ENCODE measurements at places on chromosomes 6 and 20.

DNA sequence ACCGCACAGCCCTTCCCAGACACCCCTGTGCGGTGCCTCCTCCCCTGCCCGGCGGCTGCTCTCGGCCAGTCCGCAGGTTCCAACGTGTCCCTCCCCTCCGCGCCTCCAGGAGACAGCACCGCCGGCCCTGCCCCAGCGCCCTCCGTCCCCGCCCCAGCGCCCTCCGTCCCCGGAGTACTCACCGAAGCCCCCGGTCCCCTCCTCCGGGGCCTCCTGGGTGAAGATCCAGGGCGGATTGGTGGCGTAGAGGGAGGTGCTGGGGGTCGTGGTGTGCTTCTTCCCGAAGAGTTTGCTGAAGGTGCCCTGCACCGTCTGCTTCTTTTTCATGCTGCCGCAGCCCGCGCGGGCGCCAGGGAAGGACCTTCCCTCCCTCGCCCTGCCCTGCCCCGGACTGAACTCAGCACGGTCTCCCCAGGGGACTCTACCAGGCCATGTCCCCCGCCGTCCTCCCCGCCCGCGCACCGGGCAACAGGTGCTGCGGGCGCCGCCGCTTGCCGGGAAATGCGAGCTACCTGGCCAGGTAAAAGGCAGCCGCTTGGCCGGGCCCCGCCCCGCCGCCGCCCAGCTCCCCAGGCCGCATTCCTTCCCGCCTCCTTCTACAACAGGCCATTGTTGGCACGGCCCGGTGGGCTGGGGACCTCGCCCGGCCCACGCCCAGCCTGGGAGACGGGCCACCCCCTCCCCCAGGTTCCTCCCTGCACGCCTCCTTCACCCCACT, at the start of gene C6orf132:
C6orf132 (minus strand) TSS at position 503 of the 718 bp plus-strand sequence; CDS start at position 327, 176 bp downstream.
- DNase-seq = no peak

DNA sequence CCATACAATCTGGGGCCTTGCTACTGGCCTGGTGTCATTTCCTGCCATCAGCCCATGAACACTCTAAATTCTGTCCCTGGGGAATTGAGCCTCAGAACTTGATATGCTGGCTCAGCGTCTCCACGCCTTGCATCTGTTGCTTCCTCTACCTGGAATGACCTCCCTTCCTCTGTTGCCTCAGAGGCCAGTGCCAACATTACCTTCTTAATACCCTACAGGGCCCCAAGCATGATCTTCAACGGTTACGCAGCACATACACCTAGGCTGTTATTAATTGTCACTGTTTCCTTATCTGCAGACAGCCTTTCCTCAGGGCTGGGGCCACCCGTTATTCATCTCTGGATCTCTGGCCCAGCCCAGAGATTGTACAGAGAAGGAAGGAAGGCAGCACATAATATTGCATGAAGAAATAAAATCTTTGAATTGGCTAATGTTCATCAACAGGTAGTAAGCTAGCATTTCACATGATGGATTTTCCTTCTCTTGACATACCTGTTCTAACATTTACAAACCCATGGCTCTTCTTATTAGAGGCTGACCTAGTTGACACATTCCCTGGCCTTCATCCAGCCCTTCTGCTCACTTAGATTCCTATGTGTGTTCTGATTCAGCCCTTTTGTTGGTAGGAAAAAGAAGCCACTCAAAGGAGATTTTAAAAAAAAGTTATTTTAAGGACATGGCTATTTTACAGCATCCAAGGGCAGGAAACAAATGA, 8.4 kb upstream of the RNF182 start:
- peak; percentile 15 for DNase-seq

GRCh38 chr20:1983301-1983700, 10.6 kb downstream of the PDYN start:
- DNase-seq = no peak

GRCh38 chr6:46269447-46270229, 98.9 kb upstream of the ENPP5 start:
- DNase-seq = no peak

GRCh38 chr6:13485923-13486562, 1.4 kb downstream of the GFOD1 start:
- DNase-seq = no peak

- DNase-seq = no peak
Measured at GRCh38 chr20:23228912-23229311, 121.7 kb upstream of the NXT1 start.

GRCh38 chr20:14986026-14986655, 648.7 kb upstream of the FLRT3 start:
- DNase-seq = no peak

GRCh38 chr6:135527960-135528249, 30.4 kb upstream of the AHI1 start:
- DNase-seq = no peak

GRCh38 chr20:16514140-16514539, 59.1 kb downstream of the KIF16B start:
- DNase-seq = no peak

- no peak for DNase-seq
Measured at GRCh38 chr6:127222418-127222817, 44.2 kb upstream of the RNF146 start.

DNA sequence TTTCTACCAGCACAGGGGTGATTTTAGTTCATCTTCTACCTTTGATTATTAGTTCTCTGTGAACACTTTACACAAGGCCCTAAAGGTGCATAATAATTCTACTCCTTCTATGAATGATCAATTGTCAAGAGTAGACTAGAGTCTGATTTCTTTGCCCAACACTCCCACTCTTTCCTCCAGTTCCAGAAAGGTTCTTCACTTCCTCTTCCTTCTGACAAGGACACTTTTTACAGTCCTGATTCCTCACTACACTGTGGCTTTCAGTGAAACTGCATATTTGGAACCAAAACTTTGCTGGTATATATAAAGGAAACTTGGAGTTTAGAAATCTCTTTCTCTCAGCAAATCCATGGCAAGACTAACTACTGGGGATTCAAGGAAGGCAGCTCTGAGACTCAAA, 10.6 kb upstream of the RSPO3 start:
- DNase-seq = no peak

DNA sequence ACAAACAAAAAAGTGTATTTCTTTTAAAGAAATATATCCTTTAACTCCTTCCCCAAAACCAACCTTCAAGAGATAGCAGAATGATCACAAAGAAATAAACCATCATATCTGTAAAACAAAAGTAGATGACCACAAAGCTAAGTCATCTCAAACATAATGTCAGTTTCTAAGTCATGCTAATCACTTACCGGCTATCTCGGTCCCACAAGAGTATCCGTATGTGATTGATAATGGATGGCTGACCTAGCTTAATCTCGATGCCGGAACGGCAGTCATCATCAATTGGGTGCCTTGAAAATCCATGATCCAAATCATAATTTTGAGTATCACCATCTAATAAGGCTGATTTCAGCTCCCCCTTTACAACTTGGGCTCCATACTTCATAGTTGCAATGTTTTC, 59.7 kb downstream of the BTBD9 start:
- no peak for DNase-seq

DNA sequence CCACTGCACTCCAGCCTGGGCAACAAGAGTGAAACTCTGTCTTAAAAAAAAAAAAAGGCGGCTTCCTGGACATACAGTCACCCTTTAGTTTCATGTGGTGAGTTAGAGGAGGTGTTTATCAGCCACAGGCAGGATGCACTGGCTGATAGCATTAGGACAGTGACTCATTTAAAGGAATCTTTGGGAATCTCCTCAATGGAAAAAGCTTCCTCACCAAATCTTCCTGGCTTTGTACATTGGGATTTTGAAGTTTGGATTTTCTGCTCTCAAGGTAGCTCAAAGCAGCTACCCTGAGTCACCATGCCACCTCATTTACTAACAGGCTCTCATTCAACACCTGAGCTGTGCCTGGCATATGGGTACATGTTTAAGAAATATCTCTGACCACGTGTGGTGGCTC, 20.2 kb downstream of the PRPH2 start:
- DNase-seq = no peak

DNA sequence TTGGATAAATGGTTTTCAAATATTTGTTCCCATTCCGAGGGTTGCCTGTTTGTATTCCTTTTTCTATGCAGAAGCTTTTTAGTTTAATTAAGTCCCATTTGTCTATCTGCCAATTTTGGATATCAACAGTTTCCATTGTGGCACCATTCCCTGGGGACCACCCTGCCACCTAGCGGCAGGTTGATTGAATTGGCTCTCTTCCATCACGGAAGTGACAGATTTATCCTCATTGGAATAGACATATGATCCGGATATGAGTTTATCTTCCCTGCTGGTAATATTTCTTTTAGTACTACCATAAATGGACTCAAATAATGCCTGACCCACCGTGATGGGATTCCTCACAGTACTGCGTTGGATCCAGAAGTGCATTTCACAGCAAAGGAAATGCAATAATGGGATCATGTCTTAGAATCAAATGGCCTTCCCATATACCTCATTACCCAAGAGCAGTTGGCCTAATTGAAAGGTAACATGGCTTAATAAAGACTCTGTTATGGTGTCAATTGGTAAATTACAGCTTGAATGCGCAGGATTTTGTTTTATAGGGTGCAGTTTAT, 327.0 kb downstream of the BMP2 start:
- DNase-seq = no peak

GRCh38 chr6:103799971-103800670, 1059.6 kb downstream of the HACE1 start:
- DNase-seq = no peak

DNA sequence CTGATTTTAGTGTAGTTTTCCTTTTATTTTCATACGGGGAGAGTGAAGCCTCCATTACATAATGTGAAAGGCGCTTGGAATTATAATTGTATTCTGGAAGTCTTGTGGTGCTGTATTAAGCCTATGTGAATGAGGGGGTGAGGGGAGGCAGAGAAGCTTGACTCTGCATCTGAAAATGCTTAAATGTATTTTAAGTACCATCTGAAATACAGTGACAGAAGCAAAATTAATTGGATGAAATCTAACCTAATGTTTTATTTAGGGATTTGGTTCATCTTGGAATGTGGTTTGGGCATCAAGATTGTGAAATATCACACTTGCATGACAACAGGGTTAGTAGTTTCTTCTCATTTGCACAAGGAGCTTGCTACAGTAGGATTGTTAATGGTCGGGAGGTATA, 41.2 kb downstream of the TMEM200A start:
- DNase-seq = no peak

DNA sequence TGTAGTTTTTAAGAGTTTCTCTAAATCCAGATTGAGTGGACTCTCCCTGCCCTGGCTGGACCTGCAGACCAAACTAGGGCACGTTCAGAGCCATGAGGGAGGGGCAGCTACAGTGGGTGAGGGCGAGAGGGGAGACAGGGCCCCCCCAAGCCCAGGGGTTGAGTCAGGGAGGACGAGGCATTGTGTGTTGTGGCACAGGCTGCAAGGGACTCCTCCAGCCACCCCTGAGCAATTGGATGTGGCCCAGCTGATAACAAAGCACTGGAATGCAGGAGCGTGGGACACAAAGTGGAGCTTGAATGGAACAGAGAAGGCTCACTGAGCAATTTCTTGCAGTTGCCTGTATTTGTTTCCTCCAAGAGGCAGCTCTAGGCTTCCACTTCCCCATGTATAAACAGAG, 43.5 kb upstream of the MYL9 start:
- no peak for DNase-seq

DNA sequence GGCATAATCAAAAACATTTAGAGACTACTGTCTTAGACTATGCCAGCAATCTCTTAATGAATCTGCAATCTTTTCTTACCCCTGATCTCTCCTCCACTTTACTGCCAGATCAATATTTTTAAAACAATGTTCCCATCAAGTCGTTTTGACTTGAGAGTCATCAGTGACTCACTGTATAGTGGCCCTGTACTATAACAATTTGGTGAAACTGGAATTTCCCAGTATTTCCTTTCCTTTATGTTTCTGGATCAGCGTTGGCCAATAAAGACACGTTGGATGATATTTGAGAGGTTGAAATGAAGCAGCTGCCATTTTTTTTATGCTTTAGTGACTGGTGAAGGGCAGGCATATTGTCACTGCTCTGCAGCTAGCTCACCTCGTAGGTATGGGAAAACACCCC, 10.1 kb upstream of the SMIM13 start:
- DNase-seq = no peak

DNA sequence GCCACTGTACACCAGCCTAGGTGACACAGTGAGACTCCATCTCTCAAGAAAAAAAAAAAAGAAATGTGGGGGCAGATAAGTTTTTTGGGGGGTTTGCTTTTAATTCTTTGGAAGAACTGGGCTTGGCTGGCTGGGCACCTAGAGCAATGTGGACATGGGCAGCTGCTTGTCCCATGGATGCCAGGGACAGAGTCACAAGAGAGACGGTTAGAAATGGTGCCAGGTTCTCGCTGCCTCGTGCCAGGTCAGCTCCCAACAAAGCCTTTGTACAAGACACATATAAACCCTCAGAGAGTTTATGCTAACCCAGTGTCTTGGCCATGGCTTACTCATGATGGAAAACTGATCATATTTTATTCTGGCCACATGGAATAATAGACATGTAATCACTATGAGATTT, 76.2 kb upstream of the ESR1 start:
- DNase-seq = no peak

- DNase-seq = no peak
Measured at GRCh38 chr6:136546331-136546730, 3.9 kb downstream of the MAP7 start.

DNA sequence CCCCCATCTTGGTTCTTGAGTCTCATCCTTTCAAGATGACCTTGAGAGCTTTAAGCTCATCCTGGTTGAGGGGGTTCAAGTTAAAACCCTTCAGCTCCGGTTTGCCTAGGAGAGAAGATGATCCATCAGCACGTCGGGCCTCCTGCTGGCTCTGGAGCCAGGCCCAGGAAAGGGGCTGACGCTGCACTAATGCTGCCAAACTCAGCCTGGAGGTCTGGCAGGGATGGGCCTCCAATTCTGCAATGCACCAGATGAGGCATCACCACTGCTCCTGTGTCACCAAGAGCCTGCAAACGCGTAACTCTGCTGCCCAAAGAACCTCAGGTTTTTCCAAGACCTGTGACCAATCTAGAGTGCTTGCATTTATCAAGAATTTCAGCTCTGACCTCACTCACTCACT, 6.1 kb downstream of the PDRG1 start:
- no peak for DNase-seq

GRCh38 chr6:168888102-168888501, 365.5 kb downstream of the THBS2 start:
- no peak for DNase-seq

DNA sequence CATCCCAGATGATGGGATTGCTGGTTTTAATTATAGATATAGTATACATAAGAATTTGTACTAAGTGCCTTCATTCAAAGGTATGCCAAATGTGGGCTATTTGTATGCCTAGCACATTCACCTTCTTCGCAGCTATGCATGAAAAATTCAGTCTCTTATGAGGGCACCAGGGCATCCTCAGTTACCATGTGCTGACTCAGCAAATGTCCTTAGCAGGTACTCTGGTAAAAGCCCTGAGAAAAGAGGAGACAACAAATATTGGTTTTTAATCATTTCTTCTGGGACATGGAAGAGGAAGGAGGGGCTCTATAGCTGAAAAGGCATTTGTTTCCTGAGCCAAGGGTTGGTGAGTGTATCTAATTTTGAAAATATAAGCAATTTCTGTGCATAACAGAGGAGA, 258.1 kb upstream of the BMP2 start:
- no peak for DNase-seq

DNA sequence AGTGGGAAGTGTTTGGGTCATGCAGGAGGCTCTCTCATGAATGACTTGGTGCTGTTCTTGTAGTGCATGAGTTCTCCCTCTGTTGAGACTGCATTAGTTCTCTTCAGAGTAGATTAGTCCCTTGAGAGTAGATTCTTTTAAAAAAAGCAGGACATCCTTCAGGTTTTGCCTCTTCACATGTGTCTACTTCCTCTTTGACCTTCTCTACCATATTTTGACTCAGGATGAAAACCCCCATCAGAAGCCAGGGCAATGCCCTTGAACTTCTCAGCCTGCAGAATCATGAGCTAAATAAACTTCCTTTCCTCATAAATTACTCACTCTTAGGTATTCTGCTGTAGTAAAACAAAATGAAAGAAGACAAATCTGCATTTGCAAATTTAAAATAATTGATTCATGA, 170.3 kb downstream of the CD109 start:
- DNase-seq = no peak

All from GM04503 (cell line).